ENCODE measurements at places on chromosomes 6 and 20.

DNA sequence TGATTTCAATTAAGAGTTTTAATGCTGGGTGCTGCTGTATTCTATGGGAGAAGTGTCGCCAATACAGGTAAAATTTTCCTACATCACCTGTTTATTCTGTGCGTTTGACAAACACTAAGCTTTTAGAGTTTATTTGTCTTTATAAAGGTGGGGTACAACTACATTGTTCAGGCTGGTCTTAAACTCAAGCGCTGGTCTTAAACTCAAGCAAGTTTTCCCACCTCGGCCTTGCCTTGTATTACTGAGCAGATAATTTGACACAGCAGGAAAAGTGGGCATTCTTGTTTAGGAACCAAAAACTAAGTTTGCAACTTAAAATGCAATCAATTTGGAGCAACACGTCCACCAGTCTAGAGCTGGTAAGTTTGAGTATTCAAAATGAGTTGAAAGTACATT, 112.9 kb upstream of the BTN3A2 start:
- DNase-seq = no peak

GRCh38 chr20:25247518-25247955, 348 bp upstream of the PYGB start:
- DNase-seq = peak; percentile 81

- no peak for DNase-seq
Observed at GRCh38 chr20:35284992-35285805, 627 bp upstream of the EIF6 start.

DNA sequence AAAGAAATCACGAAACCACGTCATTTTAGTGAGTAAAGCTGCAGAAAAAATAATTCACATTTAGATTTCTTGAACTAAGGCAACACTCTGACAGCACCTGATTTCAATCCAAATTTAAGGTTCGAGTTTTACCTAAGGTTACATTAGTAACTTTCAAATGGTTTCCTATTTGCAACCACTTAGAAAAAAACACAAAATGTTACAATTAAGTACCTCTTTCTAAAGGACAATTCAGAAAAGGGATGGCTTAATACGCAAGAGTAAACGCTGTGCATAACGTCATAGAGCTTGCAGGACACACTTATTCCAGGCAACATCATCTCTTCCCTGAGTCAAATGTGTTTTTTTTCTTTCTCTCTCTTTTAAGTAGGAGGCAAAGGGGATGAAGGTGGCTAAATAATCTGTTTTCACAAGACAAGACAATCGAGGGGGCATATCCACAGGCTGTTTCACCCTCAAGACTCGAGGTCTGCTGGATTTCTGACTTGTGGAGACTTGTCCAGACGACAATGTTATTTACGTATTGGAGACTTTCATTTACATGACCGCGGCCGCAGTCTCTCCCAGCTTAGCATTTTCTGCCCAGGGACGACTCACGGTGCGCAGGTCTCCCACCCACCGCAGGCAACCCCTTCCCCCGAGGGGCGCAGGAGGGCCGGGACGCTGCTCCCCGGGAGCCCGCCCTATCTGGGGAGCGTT, 86.0 kb downstream of the SESN1 start:
- DNase-seq = peak; percentile 8

GRCh38 chr6:45377043-45377553, 636 bp downstream of the SUPT3H start:
- no peak for DNase-seq

DNA sequence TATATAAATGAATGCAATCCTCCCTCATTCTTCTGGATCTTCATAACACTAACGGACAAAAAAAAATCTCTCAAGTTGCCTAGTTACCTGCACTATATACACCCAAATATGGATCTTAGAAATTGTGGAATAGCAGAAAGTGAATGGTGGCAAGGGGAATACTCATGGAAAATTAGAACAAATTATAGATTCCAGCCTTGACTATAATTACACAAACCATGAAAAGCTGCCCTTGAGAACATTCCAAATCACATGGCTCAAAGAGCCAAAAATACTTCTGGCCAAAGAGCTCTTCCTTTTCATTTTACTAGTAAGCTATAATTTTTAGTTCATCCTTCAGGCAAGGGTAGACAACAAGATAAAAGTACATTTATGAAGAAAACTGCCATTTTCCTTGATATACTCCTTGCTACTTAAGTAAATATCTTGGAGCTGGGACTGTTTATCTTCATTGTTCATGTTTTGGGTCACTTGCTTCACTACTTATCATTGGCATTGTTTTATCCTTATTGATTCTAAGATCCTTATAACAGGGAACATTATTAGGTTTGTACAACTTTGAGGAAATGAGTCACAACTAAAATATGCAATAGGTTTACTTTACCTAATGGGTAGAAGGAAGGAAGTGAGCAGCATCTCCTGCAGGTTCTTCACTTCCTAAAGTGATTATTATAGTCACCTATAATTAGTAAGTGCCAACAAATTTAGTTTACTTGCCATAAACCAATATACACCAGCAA, 6.4 kb upstream of the MTRES1 start:
- no peak for DNase-seq

GRCh38 chr20:19110881-19111460, 101.5 kb upstream of the SLC24A3 start:
- no peak for DNase-seq

DNA sequence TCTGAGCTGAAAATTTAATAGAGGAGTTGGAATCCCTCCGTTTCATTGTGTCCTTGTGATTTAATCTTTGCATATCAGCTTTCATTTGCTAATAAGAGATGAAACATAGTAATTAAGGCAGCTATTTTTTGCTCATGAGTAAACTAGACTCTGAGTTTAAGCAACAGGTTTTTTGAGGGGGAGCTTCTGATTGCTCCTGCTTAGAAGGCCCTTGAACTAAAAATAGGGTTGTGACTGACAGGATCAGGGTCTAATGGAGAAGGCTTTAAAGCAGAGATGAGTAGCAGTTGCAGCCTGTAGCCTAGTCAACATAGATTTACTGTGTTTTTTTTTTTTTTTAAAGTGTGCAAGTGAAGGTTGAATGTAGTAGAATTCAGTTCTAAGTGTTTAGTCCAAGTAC, 17.4 kb downstream of the HSF2 start:
- DNase-seq = no peak

- peak; percentile 31 for DNase-seq
Observed at GRCh38 chr20:15814360-15814759, 758.9 kb downstream of the KIF16B start.

DNA sequence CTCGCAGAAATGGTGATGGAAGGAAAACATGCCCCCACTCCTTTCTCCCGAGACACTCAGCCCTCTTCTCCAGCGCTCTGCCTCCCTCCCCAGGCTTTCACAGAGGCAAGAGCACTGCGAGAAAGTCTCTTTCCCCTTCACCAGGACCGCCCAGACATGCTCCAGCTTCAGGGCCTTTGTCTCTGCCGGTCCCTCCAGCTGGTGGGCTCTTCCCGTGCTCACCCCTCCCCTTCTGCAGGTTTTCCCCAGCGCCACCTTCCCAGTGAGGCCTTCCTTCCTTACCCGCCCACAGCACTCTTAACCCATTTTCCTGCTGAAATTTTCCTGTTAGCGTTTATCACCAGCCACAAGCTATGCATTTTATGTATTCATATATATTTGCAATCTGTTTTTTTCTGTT, 86.2 kb downstream of the TFAP2C start:
- DNase-seq = no peak

DNA sequence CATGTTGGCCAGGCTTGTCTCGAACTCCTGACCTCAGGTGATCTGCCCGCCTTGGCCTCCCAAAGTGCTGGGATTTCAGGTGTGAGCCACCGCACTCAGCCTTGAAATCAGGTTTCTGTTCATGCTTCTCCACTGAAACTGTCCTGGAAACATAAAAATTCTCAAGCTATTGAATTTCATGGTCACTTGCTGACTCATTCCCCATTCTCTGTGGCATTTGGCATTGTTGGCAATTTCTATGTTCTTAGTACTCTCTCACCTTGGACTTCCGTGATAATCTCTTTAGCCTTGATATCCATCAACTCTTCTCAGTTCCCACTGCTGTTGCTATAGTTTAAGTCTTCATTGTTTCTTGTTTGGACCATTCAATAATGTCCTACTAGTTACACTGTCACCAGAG, 6.2 kb downstream of the SEL1L2 start:
- DNase-seq = no peak

DNA sequence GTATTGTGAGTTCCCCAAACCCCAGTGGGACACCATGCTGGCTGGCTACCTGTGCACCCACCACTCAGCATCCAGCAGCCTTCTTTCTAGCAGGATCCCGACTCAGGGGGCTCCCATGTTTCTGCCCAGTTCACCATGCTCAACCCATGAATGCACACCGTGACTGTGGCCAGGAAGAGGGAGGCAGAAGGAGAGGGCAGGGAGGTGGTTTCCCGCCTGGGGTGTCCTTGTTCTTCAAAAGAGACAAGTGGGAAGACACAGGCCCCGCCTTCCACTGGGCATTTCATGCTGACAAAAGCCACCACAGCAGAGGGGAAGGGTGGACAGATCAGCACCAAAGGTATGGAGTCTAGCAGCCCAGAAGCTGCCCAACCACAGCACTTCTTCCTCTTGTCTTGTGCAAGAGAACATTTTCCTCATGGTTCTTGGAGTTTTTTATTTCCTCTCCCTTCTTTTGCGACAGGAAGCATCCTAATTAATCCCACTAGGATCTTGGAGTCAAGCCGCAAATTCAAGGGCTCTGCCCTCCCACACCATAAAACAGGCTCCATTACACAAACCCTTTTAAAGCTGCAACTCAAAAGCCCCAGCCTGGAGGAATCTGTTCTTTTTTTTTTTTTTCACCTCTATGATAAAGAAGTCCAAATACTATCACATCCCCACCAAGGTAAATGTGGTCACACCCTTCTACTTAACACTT, 13.5 kb upstream of the ANKRD60 start:
- no peak for DNase-seq

DNA sequence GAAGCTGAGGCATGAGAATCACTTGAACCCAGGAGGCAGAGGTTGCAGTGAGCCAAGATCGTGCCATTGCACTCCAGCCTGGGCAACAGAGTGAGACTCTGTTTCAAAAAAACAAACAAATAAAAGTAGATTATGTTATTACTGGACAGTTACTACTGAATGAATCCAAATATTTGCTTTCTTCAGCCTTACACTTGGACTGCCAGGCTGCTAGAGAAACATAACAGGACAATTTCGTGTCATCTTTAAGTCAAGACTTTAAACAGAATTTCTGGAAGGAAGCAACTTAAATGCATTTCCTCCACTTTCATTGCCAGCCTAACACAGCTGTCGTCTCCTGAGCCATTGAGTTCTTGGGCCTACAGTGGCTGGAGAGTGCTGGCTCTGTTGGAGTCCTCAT, 42.0 kb upstream of the PRIM2 start:
- no peak for DNase-seq

GRCh38 chr6:144223686-144224085, 61.4 kb upstream of the UTRN start:
- DNase-seq = no peak

GRCh38 chr20:60727425-60727824, 524.6 kb upstream of the CDH4 start:
- DNase-seq = no peak

DNA sequence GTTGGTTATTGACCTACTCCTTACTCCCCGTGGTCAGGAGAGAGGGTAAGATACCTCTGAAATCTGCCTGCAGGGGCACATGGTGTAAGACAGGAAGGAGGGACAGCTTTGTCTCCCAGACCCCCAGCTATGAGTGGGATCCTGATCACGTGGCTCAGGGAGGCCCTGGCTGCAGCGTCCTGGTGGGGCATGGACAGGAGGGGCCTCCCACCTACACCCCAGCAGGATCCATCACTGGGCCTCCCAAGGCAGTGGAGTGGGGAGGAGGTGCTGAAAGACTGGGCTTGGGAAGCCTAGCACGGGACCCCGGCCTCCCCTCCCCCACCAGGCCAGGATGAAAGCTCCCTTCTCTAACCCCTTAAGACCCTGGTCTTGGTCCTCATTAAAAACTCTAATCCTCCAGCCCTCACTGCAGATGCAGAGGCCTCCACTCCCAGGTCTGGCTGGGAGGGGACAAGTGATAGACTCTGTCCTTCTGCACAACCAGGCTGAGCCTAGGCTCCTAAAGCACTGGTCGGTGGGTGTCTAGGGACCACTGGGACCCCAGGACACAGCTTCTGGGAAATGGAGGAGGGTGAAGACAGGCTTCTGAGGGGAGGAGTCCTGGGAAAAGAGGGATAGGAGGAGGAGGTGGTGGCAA, 29.6 kb upstream of the VEGFA start:
- DNase-seq = no peak

DNA sequence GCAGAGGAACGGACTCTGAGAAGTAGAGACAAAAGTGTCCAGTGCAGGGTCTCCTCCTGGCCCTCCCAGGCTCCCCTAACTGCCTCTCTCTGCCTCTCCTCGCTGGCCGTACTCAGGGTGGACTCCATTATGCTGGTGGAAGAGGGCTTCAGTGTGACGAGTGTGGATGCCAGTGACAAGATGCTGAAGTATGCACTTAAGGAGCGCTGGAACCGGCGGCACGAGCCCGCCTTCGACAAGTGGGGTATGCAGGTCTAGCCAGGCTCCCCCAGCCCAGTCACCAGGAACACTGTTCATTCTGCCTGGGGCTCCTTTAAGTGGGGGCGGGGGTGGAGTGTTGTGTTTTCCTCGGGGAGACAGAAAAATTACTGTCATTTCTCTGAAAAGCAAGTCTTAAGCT, 1.5 kb downstream of the GNMT start:
- DNase-seq = no peak

- DNase-seq = no peak
Observed at GRCh38 chr6:131532580-131533039, 40.4 kb upstream of the ARG1 start.

DNA sequence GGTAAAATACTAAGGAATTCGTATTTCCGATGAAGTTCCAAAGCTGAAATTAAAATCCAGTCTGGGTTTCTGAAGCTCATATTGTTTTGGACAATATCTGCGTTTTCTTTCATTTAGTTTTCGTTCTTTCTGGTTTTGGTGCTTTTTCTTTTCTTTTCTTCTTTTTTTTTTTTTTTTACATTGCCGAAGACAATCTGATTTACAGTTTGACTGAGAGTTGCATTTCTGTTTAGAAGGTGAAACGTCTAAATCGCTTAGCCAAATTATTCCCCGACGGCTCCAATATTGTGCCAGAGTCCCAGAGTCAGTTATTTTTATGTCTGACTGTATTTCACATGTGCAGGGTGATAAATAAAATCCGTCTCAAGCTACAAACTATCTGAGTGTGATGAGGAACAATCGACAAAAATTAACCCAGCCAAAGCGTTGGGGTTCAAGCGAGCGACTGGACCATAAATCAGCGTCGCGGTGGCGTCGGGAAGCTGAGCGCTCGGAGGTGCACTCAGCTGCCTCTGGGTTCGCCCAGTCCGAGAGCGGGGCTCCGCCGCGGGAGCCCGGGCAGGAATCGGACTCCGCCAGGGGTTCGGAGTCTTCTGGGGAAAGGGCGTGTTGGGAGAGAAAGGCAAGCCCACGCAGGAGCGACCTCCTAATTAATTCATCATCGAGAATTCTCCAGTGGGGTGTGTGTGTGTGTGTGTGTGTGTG, 8.2 kb upstream of the TBX18 start:
- no peak for DNase-seq

- DNase-seq = no peak
Observed at GRCh38 chr6:138012682-138013081, 94.5 kb downstream of the PERP start.

GRCh38 chr6:83815631-83816272, 37.4 kb upstream of the RIPPLY2 start:
- DNase-seq = no peak
